H1 (cell line): ENCODE measurements at places on chromosomes 5 and 9. TPM values are rescaled to one million over a fixed set of nuclear protein-coding genes. Genes with fewer than 3 reads are reported as not detected.

CARTPT gene
- total RNA-seq: not detected in 2 replicates

LHX3 gene
- total RNA-seq: not detected in 2 replicates

DROSHA gene
- total RNA-seq: 122 and 124 TPM in 2 replicates

HBEGF gene
- total RNA-seq: 2.5 and 2.8 TPM in 2 replicates

IFNK gene
- not detected in 2 replicates for total RNA-seq

DNA sequence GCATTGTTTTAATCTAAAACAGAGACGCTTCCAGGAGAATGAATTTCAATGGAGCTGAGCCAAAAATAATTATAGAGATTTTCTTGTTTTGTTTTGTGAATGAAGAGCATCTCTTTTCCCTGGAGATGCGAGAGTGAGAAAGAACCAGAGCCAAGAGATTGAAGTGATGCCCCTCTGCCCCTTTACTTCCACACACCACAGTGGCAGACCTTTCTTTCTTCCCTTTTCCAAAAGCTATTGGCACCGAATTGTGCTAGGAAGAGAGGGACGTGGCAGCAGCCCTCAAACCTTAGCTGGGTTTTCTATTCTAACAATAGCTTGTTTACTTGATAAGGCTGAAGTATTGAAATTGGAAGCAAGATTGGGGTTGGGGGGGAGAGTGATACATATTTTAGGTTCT, 133.0 kb upstream of the TMEM161B start:
- DNase-seq: no peak

DNA sequence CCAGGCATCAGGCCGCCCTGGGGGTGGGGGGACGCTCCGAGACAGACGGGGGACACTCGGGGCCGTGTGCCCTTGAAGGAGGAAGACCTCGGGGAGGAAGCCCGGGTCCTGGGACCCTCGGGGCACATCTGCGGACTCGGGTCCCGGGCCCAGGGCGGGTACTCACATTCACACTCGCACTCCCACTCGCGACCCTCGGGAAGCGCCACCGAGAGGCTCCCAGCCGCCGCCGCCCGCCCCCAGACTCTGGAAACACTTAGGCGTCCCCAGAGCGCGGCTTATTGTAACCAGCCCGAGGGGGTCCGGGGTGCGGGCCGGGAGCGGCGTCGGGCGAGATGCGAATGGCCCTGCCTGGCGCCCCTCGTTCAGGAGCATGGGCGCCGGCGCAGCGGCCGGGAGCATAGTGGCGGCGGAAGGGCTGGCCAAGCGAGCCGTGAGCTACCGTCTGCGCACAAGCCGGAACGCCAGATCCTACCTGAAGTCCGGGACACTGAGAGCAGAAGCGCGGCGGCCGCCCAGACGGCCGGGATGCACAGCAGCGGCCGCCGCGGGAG, 559 bp downstream of the ROR2 start:
- DNase-seq: peak; percentile 71

DNA sequence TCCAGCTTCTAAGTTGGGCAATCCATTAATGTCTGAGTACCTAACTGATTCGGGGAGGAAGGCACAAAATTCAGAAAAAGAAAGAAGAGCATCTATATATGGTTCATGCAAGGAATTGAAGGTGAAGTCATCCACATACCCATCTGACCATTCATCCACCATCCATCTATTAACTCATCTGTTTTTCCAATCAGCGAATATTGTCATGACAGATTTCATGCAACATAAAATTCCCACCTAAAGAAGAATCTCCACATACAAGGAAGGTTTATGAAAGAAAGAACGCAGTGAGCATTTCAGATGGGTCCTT, 164.7 kb downstream of the GRIA1 start:
- no peak for DNase-seq
